Activated gamma-delta T cell (primary cell): ENCODE measurements at places on chromosomes 7 and 10.
A peak's percentile ranks its signal among the peaks of the same experiment; 100 is the strongest.

DNA sequence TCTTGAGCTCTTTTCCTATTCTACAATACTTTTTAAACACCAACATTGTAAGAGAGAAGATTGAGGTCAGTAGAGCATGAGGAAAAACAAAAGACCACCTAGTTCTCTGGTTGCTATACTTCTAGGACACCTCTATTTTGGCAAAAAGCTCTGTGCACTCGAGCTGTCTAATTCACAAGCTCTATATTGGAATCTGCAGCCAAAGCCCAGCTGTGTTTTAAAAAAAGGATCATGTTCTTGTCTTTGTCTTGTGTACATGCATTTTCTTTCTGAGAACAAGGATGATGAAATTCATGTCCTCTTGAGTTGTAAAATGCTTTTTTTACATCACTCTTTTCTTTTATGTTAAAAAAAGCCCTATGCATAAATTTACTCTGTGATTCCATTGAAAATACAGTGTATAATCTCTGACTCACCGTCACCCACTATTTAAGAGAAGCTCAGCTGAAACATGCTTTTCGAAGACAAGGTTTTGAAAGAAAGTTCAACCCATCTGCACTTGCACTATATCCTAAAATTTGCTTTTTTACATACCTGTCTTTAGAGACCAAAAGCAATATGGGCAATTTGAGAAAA lies 215.5 kb upstream of the VSTM2A start:
- no peak for DNase-seq

DNA sequence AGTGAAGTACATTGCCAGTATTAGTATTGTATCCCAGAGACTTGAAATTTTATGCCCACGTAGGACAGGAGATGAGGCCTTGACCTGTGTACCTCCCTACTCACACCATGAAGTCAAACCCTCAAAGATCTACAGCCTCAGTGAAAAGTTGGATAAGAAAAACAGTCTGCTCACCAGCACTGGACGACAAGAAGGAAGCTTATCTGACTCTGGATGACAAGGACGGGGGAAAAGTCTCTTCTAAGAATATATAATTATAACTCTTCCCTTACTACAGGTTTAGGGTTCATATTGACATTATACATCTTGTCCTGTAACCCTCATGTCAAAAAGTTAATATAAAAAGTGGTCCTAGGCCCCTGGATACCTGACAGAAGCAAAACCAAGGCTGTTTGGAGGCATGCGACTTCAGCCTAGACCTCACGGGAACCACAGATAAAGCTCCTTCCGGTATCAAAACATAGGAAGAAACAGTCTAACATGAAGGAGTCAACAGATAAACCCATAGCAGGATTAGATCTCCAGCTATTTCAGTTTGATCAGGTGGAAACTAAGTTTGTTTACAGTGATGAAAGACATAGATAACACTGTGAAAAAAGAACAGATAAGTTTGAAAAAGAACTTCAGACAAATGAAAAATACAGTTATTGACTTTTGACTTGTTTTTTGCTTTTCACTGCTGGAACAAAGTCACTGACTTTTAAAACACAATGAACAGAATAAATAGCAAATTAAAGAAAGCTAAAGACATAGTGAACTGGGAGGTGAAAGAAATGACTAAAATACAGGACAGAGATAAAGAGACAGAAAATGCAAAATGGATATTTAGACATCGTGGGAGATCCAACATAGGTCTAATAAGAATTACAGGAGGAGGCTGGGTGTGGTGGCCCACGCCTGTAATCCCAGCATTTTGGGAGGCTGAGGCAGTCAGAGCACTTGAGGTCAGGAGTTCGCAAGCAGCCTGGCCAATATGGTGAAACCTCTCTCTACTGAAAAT lies 145.9 kb downstream of the PHTF2 start:
- no peak for DNase-seq

DNA sequence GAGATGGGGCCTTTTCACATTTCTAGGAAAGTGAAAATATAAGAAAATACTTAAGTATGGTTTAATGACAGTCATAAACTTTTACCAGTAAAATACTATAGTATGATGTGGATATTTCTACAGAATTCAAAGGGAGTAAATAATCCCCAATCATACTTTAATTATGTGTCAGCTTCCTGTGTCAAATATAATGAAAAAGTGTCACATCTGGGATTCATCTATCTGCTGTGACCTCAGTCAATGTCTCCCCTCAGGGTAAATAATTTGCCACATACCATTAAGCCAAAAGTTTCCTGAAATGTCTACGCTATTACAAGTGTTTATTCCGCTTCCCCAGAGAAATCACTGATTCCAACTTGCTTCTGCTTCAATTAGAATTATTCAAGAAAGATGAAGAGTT lies 110.5 kb downstream of the ITGA8 start:
- DNase-seq = no peak

- no peak for DNase-seq
Observed at GRCh38 chr7:19098510-19098909, 18.9 kb downstream of the TWIST1 start.

DNA sequence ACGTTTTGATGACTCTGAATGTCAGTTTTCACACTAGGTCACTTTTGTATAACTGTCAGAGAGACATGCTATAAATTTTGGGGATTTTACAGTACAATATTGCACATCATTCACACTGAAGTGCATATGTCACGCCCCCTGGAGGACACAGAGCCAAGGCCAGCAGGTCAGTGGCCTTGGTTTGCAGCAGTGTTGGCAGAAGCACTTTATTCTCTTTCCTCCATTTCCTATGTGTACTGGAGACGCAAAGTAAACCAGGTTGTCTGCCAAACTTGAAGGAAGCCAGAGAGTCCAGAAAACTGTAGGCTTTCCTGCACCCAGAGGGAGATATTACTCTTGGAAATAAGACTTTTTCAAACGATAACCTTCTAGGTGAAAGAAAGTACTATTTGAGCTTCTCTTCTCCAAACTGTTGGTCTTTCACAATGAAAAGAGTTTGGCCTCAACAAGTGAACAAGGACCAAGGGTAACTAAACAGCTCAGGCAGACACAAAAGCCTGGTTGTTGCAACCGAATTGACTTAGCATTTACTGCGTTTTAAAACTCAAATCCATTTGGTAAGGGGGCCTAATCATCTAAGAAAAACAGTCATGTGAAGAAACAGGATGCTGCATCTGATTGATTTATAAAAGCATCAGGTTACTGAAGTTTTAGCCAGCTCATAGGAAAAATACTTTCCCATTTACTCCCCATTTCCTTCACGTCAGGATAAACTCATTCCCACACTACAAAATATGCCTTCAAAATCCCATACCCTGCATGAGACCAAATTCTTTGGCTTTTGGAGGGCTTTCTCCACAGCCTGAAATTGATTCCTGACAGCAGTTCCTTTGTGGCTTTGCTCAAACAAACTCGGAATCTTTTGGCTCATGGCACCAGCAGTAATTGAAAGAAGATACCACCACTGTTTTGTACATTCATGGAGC lies 83.0 kb upstream of the SEC61G start:
- no peak for DNase-seq

GRCh38 chr10:71778071-71778825 lies 4.9 kb upstream of the VSIR start:
- DNase-seq = no peak

DNA sequence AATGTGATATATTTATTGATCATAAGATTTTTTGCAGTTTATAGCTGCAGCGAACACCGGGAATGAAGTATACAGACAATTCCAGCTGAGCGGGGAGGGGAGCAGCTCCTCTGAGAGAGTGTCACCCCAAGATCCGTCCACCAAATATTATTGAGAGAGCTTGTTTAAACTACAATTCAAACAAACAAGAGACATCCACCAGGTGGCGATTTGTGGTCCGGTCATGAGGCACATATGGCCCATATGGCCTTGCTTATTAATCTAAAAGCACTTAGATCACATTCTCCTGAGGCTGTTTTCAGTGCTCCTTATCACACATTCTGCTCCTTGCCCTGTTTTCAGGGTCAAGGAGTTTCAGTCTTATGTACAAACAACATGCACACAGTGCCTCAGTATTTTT lies 83.1 kb downstream of the THSD7A start:
- DNase-seq = no peak

GRCh38 chr10:30708234-30708633 lies 78.7 kb upstream of the LYZL2 start:
- no peak for DNase-seq

- no peak for DNase-seq
Observed at GRCh38 chr7:115838829-115839228, 191.7 kb downstream of the TFEC start.

- no peak for DNase-seq
Observed at GRCh38 chr10:104197364-104197763, 34.8 kb downstream of the CFAP43 start.

DNA sequence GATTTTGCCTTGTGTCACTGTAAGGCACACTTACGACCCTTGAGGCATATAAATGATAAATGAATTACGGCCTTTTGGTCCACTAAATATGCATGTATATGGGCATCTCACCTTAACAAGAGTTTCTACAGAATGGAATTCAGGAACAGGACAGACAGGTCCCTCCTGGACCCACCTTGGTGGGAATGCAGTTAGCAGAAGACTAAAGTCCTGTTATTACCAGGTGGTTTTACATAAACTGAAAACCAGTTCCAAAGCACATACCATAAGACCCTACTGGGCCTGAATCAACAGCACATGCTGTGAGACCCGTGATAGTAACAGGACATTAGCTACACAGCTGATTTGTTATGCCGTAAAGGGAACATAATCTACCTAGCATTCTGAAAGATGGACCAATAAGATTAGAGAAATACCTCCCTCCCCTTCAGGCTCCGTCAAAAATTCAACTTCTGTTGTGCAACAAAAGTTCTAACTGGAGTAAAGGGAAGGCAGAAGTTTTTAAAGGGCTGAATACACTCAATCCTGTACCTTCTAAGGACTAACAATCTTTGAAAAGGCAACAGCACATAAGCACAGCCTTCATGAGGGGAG lies 24.0 kb downstream of the LAMB1 start:
- no peak for DNase-seq

DNA sequence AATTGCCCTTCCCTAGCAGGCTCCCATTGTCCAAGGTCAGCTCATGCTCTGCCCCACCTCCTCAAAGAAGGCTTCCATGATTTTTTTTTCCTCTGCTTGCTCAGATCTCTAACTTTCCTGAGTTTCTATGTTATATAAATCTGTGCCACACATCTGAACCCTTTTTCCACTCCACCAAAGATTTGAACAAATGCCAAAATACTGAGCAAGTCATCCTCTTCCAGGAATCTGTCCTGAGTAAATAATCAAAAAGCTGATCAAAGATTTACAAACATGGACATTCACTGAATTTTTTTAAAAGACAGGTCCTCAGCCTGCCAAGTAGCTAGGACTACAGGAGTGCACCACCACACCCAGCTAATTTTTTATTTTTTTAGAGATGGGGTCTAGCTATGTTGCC lies 102.8 kb upstream of the ARID5B start:
- DNase-seq = no peak

DNA sequence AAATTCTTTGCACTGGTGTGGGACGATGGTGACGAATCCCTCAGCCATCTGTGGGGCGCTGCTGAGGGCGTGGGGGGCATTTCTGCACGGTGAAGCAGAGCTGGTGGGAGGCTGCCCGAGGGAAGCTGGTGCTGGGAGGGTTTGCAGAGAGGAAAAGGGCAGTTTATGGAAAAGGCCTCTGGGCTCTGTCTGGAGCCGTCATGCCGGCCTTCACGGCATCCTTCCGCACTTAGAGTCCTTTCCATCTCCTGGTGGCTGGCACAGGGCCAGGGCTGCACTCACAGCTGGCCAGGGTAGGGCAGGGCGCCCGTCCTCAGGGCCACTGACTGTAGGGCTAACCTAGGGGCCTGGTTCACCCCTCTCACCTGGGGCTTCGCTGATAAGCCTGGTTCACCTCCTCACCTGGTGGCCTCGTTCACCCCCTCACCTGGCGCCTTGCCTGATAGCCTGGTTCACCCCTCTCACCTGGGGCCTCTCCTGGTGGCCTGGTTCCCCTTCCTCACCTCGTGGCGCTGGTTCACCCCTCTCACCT lies 598 bp upstream of the AMZ1 start:
- no peak for DNase-seq

DNA sequence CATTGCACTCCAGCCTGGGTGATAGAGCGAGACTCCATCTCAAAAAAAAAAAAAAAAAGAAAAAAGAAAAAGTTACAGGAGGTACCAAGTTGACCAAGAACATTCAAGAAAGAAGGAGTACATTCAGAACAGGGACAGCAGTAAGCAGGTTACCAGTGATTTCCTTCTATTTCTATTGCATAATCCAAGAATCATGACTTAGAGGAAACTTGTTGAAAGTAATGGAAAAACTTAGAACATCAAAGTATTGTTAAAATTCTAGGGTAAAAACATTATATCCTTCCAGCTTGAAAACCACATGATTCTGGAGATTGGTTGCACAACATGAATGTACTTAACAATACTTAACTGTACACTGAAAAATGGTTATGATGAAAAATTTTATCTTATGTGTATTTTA lies 25.2 kb downstream of the RAPGEF5 start:
- no peak for DNase-seq

DNA sequence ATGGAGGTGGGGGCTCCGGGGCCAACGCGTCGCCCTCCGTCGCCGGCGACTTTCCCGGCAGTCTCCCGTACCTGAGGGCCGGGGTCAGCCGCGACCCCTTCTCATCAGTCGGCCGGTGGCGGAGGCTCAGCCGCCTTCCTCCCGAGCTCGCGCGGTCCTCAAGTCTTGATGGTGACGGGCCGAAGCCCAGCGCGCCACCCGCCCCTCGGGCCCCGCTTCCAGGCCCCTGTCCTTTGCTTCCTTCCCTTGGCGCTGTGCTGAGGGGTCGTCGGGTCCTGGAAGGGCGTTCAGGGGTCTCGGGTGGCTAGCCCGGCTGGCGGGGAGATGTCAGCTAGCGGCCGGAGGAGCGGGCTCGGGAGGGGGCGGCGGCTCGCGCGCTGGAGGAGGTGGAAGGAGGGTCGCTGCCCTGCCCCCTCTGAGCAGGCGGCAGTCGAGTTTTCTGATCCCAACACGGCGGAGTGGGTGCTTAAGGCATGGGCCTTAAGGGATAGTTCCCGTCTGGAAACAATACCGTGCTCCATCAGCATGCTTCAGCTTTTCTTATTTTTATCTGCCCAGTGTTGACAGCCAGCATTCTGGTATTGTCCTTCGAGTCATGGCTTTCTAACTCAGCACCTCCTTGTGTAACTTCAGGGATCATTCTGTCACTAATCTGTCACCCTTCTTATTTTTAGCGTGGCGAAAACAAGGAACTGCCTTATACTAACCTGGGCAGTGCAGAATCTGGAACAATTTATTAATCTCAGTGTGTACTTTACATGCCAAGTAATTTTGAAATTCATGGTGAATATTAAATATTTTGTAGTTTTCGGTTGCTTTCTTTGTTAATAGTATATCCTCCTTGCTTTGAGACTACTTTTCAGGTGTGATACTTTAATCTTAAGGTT lies 748 bp downstream of the PHTF2 start:
- DNase-seq = peak; percentile 27

GRCh38 chr10:73060738-73061635 lies 35.7 kb downstream of the P4HA1 start:
- no peak for DNase-seq
